ENCODE measurements at places on chromosomes 4 and X. TPM values are rescaled to one million over a fixed set of nuclear protein-coding genes. Genes with fewer than 3 reads are reported as not detected.

GRCh38 chrX:12771445-12772069, 19.7 kb upstream of the PRPS2 start:
- DNase-seq: no peak

- no peak for DNase-seq
These were observed 302.2 kb upstream of the GALNT7 start for GRCh38 chr4:172866421-172866820.

DNA sequence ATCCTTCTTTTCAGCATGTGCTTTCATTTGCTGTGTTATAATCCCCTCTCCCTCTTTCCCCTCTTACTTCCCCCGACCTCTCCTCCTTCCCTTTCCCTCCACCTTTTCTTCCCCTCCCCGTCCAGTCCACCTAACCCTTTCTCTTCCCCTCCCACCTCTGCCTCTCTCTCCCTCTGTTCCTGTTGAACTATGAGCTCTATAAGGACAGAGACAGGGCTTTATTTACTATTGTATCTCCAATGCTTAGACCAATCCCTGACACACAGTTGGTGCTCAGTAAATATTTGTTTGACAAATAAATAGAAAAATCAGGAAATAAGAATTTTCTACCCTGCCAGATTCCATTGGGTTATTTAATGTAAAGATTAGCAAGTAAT, 60.8 kb downstream of the EGF start:
- DNase-seq: no peak

GRCh38 chrX:129071390-129071789, 451.9 kb downstream of the SMARCA1 start:
- no peak for DNase-seq

LDOC1 gene
- total RNA-seq: 9.8 TPM

- no peak for DNase-seq
These were observed 32.7 kb upstream of the TCEANC start for GRCh38 chrX:13620207-13620606.

- DNase-seq: no peak
These were observed 63.1 kb downstream of the GLUD2 start for GRCh38 chrX:121110536-121110935.

EMCN gene
- 27.8 TPM for total RNA-seq

DNA sequence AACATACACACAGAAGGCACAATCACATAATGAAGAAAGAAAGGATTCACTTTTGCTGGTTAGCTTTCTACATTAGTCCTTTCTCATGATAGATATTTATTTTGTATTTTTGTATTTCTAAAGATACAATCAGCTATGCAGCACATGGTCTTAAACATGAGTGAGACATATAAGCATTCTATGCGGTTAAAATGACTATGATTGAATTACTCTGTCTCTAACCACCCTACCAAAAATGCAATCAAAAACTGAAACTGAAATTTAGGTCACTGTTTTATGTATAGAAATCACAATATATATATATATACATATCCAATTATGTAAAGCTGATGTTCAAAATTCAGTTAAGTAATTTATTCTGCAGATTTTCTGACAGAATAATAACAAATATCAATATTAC, 21.9 kb downstream of the CXXC4 start:
- no peak for DNase-seq

GRCh38 chrX:29911673-29912072, 303.7 kb upstream of the MAGEB2 start:
- DNase-seq: no peak

DNA sequence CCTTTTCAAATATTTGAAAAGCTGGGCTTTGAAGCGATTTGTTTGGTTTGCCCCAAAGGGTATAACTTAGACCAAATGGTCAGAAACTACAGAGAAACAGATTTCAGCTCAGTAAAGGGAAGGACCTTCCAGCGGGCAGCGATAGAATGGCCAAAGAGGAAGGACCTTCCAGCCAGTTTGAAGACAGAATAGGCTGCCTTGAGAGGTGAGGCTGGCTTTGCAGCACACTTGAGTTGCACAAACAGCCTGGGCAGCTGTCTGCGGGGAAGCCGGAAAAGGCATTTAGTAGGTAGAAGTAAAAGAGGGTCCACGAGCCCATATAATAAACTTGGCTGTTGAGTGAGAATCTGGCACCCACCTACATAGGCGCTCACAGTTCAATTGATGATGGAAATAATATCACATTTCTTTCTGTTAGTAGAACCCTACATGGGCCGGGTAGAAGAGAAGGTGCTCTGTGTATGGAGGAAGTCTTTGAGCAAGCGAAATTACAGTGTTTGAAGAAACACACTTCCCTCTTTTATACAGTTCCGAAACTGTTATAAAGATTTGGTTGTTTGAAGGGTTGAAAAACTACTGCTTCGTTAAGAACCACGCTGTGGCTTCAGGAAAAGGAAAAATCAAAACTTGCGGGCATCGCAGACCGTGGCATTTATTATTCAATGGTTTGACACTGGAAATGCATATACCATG, 75.0 kb upstream of the SORBS2 start:
- DNase-seq: no peak

GRCh38 chr4:184744236-184744635, 10.3 kb upstream of the CENPU start:
- no peak for DNase-seq

DNA sequence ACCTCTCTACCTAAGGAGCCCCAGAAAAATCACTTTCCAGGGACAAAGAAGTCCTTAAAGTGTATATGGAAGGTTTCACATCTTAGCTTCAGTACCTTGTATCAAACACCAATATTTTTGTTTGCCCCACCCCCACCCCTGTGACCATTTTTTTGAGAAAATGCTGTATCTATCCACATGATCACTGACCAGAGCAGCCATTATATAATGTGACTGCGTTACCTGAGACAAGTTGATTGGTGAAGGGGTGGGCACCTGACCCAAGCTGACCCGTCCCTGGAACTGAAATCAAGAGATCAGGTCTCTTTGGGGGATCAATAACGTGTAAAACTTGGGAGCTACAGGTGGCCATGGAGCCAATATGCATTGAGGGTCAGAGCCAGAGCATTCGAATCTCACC, 10.7 kb downstream of the TIFA start:
- DNase-seq: no peak

DNA sequence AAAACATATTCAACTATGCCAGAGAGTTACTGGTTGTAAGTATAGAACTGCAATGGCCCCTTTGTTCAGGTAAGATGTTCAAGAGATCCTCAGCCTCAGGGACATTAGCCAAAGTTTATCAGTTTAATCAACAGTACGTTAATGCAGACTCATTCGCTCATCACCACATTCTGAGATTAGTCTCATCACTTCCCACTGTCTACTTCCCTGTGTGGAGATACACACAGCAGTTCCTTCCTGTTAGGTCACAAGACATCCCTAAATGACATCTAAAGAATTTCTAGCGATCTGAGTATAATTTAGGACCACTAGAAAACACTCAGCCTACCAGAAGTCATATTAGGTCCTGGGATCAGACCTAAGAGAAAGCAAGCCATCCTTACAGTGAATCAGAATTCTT, 10.4 kb downstream of the SLC10A7 start:
- DNase-seq: no peak

MFAP3L gene
- total RNA-seq: 4.0 TPM

Measured in omental fat pad (tissue), 4 donors.